ENCODE measurements at places on chromosomes 4 and X.

DNA sequence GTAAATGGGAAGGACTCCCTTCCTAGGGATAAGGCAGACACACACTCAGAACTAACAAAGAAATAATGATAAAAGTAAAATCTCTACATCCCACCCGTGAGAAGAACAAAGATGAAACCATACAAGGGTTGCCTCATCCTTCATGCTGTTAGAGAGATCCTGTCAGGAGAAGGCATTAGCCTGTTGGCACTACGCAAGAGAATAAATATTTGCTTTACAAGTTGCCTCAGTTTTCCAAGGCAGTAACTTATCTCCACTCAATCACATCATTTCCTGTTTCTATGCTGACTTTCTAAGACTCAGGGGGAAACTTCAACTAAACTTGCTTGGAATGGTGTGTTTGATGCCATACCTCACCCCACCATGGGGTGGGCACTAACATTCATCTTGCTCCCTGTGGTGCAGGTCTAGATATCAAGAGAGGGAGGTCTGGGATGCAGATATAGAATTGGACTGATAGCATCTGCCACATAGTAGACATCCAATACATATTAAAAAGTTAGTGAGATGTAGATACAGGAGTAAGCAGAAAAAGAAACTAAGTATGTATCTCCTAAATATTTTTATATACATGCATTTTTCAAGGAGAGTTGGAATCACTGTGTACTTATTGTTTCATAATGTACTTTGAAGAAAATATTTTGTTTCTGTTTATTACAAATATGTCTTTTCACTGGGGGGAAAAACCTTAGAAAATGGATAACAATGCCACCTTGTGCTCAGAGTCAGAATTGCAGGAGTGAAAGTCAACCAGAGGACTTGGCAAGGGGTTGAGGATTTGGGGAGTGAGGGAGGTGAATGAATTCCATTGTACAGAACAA lies 57.2 kb upstream of the BEX4 start:
- peak; percentile 36 for DNase-seq

- peak; percentile 47 for DNase-seq
Measured at GRCh38 chrX:130916636-130917422, 13.8 kb upstream of the ENOX2 start.

GRCh38 chr4:114156371-114156770 lies 176.9 kb upstream of the ARSJ start:
- DNase-seq: no peak

DNA sequence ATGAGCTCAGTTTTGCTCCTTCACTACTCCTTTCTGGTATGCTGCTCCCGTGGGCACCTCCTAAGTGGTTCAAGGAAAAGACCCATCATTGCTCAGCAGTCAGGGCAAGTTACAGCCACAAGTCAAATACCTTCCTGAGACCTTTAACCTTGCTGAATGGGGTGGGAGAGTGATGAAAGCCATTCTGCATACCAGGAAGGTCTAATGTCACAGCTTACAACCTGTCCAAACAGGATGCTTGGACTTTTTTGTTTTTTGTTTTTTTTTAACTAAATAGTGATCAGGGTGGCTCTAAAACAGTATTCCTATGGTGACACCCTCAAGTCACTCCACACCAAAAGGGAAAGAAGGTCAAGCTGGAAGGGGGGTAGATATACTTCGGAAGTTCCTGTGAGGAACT lies 93.1 kb downstream of the GPC3 start:
- DNase-seq: no peak

DNA sequence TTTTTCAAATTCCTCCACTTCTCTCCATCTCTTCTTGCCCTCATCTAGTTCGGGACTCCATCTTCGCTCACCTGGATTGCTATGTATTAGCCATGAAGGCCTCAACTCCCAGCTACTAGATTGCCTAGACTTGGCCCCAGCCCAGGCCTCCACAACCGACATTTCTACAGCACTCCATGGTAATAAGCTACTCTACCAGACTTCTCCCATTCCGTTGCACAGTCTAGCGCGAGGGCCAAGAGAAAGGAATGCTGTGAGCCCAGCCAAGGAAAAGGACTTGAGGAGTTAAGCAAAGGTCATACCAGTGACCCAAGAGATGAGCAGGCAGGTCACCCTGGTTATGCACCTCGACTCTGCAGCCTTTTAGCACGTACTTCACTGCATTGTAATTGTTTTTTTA lies 75.6 kb downstream of the SOWAHB start:
- no peak for DNase-seq

GRCh38 chrX:104427693-104428092 lies 138.3 kb upstream of the IL1RAPL2 start:
- no peak for DNase-seq

DNA sequence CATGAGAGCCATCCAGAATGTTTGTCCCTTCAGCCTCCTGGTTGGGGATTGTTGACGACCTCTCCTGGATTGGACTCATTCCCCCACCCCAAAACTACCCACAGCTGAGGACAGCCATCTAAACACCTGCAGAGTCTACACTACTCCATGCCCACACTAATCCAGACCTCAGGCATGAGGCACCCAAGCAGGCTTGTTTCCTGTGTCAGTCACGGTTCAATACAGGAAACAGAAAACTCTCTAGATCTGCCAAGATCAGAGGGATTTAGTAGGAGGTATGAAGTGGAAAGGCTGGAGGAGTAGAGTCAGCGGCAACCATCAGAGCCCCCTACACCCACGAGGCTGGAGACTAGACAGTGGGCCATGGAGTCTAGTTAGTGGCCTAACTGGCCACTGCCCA lies 37.7 kb downstream of the HAND2 start:
- peak; percentile 61 for DNase-seq

Data from Kasumi-1 (cell line).